ENCODE measurements at places on chromosomes 11 and 22. TPM values are rescaled to one million over a fixed set of nuclear protein-coding genes. Genes with fewer than 3 reads are reported as not detected.

GRCh38 chr11:79570104-79570503 is 129.3 kb upstream of the TENM4 start:
- no peak for DNase-seq

DNA sequence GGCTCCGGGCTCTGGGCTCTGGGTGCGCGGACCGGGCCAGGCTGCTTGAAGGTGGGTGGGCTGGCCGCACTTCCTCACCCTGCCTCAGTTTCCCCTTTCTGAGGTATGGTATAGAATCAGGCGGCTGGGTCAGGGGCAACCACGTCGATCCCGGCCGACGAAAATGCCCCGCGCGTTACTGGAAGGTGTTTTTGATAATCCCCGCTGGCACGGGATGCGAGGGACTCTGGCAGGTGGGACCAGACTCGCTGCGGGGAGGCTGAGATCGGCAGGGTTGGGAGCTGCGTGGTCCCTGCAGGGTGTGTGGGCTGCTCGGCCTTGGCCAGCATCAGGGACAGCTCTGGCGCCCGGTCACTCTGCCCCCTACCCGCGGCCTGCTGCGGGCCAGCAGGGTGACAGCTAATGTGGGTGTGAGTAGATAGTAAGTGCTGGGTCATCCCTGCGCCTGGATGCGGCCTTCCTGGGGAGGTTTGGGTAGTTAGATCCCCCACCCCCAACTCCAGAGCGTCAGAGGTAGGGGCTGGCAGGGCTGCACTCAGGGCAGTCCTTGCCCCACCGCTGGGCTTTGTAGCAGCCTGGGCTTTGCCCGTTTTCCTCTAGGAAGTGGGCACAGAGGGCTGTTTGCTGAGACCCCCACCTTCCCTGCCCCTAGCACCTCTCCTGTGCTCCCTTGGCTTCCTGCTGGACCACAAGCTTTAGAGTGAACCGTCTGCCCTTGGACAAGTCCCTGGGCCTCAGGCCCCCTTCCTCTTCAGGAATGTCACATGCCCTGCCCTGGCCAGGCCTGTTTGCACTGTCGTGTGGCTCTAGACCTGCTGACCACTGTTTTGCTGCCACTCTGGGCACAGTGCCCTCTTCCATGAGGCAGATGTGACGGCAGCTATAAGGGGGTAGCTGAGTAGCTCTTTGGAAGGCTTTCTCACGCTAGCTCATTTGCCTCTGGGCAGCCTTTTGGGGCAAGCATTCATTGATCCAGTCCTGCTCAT is 579 bp downstream of the TANGO2 start:
- DNase-seq = no peak

DNA sequence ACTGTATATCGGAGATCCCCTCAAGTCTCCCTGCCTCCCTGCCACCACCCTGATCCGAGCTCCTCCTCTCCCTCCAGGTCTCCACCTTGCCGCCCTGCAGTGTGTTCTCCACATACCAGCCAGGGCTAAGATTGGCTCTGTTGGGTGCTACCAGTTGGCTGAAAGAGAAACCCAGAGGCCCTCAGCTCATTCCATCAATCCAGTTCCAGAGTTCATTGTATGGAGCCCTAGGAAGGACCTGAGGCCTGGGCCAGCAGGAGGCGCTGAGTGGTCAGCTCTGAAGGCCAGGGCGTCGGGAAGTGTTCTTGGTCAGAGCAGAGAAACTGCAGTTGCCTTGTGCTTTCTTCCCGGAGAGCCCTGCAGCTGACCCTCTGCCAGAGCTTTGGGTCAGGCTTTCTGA is 2.2 kb upstream of the TOP3B start:
- no peak for DNase-seq

- no peak for DNase-seq
Observed at GRCh38 chr22:46111645-46112306, 38.5 kb upstream of the PPARA start.

DNA sequence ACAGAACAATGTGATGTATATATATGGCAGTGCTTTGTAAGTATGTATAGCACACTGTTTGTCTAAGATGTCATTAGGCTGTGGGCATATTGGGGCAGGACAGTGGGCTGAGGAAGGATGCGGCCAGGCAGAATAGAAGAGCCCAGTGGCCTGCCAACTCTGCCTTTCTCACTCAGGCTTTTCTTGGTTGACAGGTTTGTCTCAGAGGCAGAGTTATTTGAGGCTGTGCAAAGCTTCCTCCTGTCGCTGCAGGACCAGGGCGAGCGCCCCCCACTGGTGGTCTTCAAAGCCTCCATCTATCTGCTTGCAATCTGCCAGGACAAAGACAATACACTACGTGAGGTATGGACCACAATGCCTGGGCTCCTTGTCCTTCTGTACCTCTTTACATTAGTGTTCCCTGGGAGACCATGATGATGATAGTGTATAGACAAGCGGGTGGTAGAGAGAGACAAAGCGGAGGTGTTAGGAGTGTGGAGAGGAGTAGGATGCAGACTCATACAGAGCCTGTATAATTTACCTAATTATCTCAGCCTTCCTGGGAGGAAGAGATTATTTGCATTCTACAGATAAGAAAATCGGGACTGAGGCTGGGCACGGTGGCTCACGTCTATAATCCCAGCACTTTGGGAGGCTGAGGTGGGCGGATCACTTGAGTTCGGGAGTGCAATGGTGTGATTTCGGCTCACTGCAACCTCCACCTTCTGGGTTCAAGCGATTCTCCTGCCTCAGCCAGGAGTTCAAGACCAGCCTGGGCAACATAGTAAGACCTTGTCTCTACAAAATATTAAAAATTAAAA is 37.3 kb upstream of the CCDC134 start:
- DNase-seq = no peak

DNA sequence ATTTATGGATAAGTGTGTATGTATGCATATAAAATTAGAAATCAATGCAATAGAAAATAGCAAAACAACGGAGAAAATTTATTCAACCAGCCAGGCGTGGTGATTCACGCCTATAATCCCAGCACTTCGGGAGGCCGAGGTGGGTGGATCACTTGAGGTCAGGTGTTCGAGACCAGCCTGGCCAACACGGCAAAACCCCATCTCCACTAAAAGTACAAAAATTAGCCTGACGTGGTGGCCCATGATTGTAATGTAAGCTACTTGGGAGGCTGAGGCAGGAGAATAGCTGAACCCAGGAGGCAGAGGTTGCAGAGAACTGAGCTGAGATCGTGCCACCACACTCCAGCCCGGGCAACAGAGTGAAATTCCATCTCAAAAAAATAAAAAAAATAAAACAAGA is 5.5 kb downstream of the KRTAP5-6 start:
- DNase-seq = no peak

DNA sequence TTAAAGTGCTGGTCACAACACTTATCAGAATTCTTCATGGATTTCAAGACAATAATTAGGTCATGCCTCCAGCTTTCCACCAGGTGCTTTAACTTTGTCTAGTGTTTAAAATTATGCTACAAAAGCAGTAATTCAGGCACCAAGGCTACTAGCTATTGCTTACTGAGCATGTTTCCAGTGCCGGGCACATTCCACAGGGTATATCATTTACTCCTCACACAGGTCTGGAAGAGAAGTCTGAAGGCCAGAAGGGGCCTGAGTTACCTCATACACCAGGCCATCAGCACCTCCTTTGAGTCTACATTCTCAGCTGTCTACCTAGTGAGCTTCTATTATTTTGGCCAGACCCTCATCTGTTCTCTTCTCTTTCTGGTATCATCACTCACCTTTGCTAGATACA is 41.7 kb upstream of the LMO2 start:
- no peak for DNase-seq

- DNase-seq = no peak
Observed at GRCh38 chr22:49869845-49870712, 16.4 kb downstream of the ZBED4 start.

DNA sequence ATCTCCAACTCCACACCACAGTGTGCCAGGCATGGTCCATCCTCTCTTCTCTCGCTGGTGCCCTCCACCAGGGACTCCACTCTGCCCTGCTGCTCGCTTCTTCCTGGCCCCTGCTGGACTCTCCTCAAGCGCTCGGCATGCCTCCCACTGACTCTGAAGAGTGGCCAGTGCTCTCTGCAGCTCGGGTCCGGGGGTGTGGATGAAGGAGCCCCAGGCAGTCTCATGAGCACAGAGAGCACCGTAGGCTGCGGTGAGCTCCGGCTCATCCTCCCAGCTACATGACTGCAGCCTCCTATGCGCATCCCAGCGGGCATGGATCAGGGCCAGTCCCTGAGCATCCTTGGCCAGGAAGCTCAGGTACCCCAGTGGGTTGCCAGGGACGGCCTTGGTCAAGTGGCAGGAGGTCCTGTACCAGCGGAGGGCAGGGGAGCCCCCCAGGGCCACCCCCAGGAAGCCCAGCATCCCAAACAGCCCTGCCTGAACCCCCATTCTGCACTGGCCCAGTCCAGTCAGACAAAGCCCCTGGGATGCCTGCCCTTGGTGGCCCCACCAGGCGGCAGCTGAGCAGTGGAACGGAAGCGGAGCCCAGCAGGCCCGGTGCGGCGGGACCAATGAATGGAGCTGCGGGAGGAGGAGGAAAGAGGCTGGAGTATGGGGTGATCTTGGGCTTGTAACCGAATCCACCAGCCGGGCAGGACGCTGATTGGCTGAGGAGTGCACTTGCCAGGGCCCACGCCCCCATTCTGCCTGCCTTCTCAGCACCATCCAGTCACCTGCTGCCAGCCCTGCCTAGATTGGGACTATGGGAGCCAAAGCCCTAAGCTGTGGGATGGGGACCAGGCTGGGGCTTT is at the start of gene PLA2G3:
Gene PLA2G3, minus strand, starts transcription at position 643 of the 851 bp plus-strand sequence. Its CDS starts 154 bp downstream, at position 489.
- DNase-seq = no peak

GRCh38 chr11:95652002-95652472 is 137.5 kb downstream of the FAM76B start:
- no peak for DNase-seq

- DNase-seq = no peak
Observed at GRCh38 chr11:68806931-68807844, 34.5 kb downstream of the CPT1A start.

GRCh38 chr11:123742031-123742723 is 717 bp upstream of the ZNF202 start:
- no peak for DNase-seq

DNA sequence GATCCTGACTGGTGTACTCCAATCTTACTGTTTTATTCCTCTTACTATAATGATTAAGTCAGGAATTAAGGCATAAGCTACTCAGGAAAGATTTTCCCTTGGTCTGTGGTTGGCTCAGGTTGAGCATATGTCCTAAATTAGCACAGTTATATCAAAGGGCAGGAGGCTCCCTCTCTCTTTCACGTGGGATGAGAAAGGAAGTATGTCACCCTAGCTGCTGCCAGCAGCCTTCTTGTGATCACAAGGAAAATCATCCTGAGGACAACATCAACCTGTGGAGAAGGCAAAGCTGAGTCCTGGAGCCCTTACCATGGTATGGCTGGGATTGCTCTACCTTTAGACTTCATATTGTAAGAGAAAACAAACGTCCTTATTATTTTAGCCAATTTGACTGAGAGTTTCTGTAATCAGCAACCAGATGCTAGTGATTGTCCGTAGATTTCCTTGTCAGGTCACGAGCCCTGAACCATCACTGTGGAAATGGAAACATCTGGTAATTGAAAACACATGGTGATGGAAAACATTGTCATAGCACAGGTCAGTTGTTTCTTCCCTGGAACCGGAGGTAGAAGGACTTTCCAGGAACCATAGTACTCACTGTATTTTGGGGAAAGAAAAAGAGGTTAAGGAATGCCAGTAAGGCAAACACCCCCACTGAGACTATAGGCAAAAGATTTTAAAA is 40.6 kb upstream of the DEUP1 start:
- DNase-seq = no peak

GRCh38 chr11:65414776-65415498 is 7.7 kb upstream of the NEAT1 start:
- peak; percentile 2 for DNase-seq

- DNase-seq = no peak
Observed at GRCh38 chr22:32546496-32546895, 71.9 kb downstream of the FBXO7 start.

- no peak for DNase-seq
Observed at GRCh38 chr11:130635937-130636630, 187.6 kb downstream of the ADAMTS15 start.

DNA sequence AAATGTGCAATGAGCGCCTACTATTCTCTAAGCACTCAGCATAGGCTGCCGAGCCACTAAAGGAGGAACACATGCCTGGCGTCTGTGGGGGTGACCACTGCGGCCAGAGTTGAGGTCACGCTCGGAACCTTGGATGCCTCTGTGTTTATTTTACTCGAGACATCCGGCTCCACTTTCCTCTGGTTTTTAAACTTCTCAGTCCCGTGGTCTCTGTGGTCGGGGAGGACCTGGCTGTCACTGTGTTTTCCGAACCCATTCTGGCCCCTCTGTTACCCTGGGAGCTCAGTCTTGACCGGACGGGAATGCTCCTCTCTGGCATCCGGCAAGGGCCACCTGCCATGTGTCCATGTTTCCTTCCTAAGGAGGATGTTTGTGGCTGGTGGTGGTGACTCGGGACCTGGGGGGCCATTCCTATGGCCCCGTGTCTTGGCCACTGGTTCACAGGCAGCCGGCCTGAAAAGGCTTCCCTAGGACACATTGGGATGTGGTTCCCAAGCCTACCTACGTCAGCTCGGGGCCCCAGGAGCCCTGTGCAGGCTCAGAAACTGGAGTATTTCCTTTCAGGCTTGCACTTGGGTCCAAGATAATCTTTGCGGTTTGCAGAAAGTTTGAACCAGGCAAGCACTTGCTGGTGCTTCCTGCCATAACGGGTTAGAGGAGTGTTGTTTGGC is 46.7 kb upstream of the PARVG start:
- DNase-seq = no peak

The MMP1 gene
- total RNA-seq = not detected

The F2 gene
- not detected for total RNA-seq

The SCGB1C1 gene
- total RNA-seq = not detected

The OR52H1 gene
- 0.20 TPM for total RNA-seq

The GP1BB gene
- total RNA-seq = not detected

The CREB3L1 gene
- total RNA-seq = not detected

The TMEM132A gene
- total RNA-seq = 8.7 TPM

The LDHAL6A gene
- total RNA-seq = not detected
